ENCODE measurements at places on chromosomes 4 and X.

- DNase-seq: no peak
Observed at GRCh38 chr4:169900241-169900845, 125.9 kb downstream of the MFAP3L start.

DNA sequence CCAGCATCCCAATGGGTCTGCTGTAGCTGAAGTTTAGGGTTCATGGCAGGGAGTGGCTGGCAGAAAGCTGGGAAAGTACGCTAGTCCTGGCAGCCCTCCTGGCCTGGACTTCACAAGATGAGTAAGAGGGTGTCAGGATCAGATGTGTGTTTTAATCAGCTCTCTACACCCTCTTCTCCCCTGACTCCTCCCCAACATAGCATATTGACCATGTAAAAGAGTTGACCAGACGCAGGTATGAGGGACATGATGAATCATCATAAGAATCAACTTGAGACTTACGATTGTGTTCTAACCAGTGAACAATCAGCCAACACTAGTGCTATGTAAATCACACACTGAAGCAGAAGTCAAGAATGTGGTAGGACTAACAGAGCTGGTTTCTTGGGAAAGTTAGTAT, 5.3 kb downstream of the SOWAHB start:
- DNase-seq: no peak

DNA sequence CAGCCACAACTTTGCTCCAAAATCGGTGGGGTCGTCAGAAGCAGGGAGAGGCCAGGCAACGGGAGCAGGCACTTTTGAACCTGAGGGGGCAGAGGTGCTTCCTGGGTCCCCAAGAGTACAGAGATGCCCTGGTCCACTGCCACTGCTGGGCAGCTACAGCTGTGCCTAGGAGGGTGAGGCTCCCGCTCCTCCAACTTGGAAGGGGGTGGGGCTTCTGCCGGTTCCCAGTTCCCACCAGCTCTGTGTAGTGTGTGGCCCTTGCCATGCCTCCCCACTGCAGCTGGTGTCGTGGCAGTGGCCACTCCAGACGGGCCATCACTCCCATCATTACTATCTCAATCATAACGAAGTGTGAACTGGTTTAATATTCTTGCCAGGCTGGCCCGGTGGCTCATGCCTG, 1496.3 kb downstream of the PCDH7 start:
- DNase-seq: no peak

GRCh38 chr4:81781799-81782198, 310.1 kb upstream of the RASGEF1B start:
- no peak for DNase-seq

GRCh38 chr4:6172093-6172926, 28.0 kb downstream of the JAKMIP1 start:
- DNase-seq: no peak

- no peak for DNase-seq
Observed at GRCh38 chr4:145525291-145525740, 43.7 kb downstream of the SMAD1 start.

GRCh38 chr4:83846193-83846830, 310.4 kb downstream of the GPAT3 start:
- no peak for DNase-seq

DNA sequence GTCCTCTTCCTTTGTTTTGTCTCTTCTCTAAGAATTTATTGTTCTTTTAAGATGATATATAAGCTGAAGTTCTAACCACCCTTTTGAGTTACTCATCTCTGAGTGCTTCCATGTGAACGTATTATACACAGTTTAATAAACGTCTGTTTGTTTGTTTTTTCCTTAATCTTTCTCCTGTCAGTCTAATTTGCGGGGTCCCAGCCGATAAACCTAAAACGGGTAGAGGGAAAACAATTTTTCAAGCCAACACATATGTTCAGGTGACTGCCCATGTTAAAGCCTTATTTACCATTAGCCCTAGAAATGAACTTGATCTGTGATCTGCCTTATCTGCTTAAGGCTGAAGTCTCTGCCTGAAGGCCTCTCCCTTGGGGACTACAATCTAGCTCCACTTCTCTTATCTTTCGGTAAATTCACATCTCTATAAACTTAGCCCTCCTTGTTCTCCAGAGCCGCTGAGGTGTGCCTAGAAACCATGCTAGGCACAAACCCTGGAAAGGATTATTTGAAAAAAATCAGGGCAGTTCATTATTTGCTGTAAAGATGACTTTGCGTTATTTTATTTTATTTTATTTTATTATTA, 158.8 kb downstream of the CAMK2D start:
- no peak for DNase-seq

- no peak for DNase-seq
Observed at GRCh38 chr4:5824635-5825034, 68.3 kb downstream of the CRMP1 start.

DNA sequence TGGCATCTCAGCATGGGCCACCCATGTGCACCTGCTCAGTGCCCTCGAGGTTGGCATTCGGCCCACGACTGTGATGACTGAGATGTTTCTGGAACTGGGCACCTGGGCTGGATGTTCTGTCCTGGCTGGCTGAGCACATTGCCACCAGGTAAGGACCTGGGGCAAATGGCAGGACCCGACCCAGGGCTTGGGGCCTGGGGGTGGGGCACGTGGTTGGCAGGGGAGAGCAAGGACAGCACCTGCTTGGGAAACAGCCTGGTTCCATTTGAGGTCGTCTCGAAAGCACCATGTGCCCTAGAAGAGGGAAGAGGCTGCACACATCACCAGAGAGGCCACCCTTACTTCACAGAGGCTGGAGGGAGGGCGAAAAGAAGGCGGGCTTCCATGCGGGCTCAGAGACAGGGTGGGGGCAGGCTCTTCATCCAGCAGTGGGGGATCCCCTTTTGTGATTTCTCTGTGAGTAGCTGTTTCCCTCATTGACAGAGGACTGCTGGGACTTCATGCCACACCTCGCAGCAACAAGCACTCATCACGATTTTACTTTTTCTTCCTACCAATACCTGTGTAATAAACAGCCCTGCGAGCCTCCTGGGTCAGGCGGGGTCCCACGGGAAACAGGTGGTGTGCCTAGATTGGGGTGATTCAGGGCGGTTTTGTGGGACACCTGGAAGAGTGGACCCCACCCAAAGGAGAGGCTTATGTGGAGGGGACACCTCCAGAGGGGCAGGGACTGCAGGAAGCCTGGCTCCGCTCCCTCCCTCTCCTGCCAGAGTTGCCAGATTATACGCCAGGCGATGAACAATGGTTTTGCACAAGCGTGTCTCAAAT, 12.0 kb downstream of the TMEM187 start:
- peak; percentile 66 for DNase-seq

DNA sequence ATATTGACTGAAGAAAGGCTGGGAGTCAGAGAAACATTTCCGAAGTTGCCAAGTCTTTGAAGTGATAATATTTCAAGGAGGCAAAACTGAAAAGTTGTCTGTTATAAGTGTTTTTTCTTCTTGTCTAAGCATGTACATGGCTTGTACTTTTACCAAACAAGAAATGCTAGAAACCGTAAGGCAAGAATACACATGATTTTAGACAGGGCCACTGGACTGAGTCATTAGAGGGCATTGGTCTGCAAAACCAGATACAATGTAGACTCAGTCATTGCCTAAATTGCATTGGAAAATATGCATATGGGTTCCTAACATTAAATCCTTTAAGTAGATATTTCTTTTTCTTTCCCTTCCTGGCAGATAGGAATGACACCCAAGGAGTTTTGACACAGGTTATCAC, 284.9 kb upstream of the PUDP start:
- DNase-seq: no peak

GRCh38 chr4:142752202-142752786, 93.8 kb downstream of the INPP4B start:
- no peak for DNase-seq

GRCh38 chr4:98928131-98928504, 815 bp downstream of the EIF4E start:
- DNase-seq: peak; percentile 83

- DNase-seq: peak; percentile 57
Observed at GRCh38 chr4:47837094-47837907, 566 bp downstream of the CORIN start.

DNA sequence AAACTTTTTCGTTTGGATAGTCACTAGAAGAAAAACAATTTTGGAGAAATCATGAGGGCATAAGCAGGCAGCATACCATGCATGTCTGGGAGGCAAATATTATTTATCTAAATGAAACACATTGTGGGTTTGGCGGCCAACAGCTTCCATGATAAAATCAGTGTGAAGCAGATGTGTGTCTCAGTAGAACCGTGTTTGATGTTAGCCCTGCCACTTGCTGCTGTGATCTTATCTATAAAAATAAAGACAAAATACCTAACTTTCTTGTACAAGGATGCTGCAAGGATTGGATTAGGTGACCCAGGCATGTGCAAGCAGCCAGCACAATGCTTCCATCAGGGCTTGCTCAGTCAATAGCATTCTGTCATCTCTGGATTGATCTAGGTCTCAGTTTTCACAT, 341.4 kb downstream of the PACRGL start:
- DNase-seq: no peak

- DNase-seq: no peak
Observed at GRCh38 chr4:95102162-95102790, 344.5 kb downstream of the BMPR1B start.

DNA sequence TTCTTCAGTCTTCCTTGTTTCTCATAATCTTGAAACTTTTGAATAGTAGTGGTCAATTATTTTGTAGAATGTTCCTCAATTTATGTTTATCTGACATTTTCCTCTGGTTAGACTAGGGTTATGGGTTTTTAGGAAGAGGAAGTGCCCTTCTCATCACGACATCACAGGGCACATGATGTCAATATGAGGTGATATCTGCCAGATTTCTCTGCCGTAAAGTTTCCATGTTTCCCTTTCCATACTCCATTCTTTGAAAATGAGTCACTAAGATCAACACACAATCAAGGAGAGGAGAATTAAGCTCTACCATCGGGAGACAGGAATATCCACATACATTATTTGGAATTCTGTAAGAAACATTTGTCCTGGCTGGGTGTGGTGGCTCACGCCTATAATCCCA, 28.4 kb downstream of the RP2 start:
- DNase-seq: no peak

DNA sequence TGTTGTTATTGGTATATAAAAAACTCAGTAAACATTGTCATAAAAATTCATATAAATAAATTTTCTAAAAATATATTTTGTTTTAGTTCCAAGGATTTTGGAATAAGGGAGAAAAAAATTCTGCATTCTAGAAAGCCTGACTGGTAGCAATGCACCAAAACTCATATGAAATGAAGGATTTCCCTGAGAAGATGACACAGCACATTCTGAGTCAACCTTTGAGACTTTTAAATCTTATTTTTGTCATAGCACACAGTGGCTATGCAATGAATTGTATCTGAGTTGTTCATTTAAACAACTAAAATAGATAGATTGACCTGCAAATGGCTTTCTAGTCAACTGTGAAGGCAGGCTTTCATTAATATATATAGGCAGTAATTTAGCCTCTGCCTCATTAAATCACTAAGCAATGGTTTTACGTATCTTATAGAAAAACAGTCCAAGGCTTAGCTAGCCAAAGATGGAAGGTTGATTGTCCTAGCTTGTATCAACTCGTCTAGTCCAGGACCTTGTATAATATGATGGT, 239.1 kb upstream of the NEIL3 start:
- DNase-seq: no peak

DNA sequence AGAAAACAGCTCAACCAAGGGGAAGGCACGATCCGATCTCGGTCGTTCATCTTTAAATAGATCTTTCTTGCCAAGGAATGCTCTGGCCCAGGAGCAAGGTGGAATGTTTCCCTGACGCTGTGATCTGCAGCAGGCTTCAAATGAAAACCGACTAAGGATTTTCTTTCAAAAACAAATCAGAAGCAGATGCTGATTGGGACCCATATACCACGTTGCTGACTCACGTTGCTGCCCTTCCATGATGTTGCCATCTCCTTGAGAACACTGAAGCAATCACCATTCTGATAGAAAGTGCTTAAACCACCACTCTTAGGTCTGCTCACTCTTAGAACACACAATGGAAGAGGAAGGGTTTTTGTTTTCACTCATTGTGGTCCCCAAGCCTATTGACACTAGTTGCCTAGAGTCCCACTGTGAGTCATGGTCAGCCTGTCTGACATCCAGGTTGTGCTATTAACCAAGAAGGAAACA, 26.1 kb downstream of the LAMTOR3 start:
- no peak for DNase-seq

GRCh38 chr4:129362691-129363274, 266.8 kb downstream of the C4orf33 start:
- peak; percentile 37 for DNase-seq

GRCh38 chr4:168273838-168274237, 44.7 kb downstream of the DDX60 start:
- DNase-seq: no peak

DNA sequence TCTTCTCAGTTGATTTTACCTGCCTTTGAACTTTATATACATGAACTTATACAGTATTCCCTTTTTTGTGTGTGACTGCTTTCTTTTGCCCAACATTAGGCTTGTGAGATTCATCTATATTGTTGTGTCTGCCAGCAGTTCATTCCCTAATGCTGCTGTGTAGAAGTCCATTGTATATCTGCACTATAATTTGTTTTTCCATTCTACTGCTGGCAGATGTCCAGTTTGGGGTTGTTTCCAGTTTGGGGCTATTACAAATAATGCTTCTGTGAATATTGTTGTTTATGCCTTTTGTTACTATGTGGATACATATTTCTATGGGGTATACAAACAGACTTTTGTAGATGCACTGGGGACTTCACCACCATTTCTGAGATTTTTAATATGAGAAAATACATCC, 268.4 kb downstream of the DCTD start:
- DNase-seq: no peak

Measured in activated T-cell treated with anti-CD3 and anti-CD28 coated beads, Interleukin-2, amount 50 U/mL, for 48 hours (primary cell).